ENCODE measurements at places on chromosomes 4 and X.

DNA sequence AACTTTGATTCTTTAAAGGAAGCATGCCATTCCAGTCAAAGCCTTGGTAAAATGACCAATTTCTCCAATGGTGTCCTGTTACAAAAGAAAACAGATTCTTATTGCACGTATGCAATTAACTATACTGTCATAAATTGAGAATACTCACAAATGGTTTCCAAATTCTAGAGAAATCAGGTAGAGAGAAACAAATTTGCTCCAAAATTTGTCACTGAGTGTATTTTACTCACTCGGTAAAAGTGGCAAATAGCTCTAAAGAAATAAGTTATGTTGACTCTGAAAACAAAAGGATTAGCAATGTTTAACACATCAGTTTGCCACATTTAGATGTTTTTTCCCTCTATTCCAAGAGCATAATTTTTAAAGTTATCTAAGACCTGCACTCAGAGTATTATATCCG is 133.1 kb downstream of the DMD start:
- DNase-seq: no peak

DNA sequence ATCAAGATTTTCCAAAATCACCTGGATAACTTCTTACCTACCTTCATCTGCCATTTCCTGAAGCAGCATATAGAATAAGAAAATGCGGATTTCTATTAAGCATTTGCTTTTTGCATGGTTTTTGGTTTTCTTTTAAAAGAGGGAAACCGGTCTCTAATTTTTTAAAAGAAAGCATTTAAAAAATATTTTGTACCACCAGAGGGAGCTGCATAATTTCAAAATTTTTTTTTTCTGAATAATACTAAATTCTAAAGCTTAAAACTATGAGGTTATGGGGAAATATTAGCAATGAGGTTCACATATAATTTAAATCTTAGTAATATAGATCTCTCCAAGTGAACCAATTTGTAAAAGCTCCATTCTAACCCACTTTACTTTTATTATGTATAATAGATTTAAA is 137.7 kb upstream of the TENT5D start:
- DNase-seq: no peak

DNA sequence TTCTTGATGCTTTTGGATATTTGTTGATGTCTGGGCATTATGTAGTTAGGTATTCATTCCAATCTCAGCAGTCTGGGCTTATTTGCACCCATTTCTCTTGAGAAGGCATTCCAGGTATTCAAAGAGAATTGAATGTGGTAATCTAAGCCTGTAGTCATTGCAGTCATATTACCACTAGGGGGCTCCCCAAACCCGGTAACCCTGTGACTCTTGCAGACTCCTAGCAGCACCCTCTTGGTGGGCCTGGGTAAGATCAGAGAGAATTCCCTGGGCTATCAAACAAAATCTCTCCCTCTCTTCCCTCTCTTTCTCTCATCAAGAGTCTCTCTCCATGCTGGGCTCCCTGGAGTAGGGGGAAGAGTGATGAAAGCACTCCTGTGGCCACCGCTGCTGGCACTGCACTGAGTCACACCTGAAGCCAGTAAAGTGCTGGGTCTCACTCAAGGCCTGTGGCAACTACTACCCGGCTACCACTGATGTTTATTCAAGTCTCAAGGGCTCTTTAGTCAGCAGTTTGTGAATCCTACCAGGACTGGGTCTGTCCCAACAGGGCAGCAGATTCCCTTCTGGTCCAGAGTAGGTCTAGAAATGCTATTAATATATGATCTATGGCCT is 187.7 kb upstream of the NUDT10 start:
- DNase-seq: no peak

DNA sequence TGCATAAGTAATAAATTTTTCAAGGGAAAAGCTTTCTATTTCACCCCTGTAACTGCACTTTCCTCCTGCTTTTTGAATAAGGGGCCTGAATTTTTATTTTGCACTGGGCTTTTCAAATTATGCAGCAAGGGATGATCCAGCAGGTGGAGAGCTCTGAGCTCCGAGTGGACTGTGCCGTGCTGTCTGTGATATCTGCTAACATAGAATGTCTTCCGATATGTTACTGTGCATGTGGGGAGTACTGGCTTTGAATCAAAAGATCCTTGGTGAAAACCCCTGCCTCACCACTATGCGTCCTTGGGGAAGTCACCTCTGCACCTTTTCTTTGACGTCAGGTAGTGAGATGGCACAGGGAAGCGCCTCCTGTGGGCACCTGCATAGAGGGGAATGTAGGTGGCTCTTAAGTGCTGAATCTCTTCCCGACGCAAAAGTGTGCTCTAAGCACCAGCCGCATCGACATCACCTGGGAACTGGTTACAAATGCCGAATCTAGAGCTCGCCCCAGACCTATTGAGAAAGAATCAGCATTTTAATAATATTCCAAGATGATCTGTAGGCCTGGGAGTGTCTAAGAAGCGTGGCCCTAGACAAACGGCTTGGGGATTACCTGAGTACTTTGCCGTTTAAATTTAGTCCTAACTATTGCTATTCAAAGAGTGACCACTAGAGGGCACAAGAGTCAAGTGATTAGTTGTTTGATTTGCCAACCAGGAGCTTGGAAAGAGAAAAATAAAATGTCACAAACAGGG is 19.2 kb upstream of the WFS1 start:
- DNase-seq: no peak

DNA sequence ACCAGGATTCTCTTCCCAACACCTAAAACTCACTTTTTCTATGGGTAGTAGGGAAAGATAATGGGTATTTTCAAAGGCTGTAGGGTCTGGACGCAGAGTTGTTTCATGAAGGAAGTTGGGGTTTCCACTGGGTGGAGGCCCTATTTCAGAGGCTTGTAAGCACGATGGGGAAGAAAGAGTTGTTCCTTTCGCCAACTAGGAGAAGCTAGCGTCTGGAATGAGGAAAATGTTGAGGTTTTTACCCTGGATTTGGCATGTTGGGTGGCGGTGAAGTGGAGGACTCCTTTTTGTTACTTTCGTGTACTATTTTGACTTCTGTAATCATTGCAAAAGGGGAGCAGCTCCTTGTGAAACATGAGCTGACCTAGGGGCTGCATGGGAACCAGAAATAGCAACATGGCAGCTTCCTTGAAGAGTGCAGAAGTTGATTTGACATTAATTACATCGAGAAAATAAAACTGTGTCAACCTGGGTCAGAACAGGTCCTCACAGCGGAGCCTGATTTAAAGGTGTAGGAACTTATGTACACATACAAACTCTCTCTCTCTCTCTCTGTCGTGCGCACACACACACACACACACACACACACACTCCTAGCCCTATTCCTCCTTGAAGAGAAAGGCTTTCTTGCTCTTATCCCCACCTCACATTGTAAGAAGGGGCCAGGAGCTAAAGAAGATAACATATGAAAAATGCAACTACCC is 19.1 kb downstream of the VSIG4 start:
- DNase-seq: no peak

DNA sequence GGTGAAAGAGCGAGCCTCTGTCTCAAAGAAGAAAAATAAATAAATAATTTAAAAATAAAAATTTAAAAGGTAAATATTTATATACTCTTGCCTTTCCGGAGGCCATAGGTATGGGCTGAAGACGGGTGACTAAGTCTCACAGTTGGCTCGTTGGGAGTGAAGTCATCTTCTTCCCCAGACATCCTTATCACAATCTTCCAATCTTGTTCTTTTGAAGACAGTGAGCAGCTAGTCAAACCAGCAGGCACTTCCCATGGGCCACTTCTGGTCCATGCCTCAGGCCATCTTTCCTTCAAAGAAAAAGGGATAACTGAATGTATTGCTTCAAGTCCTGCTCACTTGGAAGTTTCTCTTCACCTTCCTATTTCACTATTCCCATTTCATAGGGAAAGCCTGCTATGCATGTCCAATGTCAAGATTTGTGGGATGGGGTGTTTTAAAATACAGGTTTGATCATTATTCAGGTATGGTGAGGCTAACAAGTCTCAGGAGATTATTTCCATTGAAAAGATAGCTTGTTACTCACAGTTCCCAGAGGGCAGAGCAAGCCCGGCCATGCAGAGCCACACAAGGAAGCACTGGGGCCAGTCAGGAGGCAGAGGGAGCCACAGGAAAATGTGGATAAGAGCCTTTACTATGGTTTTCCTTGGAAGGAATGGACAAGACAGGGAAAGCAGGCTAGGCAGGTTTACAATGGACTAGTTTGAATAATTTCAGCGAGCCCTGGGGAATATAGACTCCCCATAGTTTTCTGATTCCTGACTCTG is 33.3 kb upstream of the VCX2 start:
- DNase-seq: no peak

GRCh38 chr4:30867427-30867826 is 147.3 kb downstream of the PCDH7 start:
- DNase-seq: no peak

DNA sequence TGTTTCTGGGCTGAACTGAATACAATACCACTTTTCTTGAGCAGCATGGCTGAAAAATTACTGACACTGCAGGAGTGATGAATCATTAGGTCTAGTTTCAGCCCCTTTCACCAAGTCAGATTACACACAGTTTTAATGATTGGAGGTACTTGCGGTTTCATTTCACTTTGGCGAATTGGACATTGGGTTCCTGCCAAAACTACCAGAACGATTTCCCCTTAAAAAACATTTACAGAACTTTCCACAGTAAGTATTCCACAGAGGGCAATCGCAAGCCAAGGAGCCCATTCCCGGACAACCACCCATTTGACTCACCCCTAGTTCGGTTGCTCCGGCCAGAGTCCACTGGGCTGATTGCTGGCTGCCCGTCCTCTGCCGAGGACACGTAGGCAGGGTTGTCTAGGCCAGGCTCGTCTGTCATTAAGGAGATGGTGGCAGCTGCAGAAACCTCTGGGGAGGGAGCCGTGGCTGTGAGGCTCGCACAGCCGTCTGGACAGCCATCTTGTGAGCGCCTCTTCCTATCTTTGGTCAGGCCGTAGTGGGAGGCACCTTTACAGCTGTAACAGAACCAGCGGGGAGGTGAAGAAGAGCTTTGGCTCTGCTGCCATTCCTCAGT is 83.5 kb downstream of the LNX1 start:
- DNase-seq: no peak

DNA sequence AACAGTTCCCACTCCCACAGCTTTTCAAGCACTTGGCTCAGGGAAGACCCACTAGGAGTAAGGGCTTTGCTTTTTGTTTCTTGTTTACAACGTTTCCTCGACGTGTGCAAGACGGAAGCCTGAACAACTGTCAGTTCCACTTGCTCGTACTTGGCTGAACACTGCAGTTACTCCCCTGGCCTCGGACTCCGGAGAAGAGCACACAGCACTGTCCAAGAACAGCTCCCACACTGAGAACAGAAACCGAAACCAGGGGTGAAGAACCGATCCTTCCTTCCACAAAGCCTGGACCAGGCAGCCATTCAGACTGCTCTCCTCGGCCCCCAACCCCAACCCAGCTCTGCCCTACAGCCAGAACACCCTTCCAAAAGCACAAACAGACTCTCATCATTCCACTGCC is 25.5 kb downstream of the IRF2 start:
- DNase-seq: no peak

DNA sequence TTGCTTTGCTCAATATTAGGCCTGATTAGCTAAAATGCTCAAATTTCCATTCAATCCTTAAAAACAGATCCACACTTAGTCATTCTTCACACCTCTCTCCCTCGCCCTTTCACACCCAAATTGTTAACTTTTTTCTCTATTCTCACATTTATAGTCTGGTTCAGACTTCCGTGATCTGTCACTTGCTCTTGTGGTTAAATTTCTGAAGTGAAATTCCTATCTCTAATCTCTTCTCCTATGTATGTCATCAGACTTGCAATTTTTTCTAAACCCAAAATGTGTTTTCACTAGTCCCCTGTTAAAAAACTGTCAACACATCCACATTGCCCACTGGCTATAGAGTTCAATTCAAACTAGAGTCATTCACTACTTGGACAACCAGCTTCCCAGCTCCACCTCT is 63.2 kb downstream of the SNCA start:
- DNase-seq: no peak

Data from HFF-Myc (cell line).